Stimulated activated CD4-positive, alpha-beta T cell treated with anti-CD3 and anti-CD28 coated beads, Interleukin-15, amount 100 ng/mL, for 1 hour (primary cell): ENCODE measurements at places on chromosomes 5 and 9.

DNA sequence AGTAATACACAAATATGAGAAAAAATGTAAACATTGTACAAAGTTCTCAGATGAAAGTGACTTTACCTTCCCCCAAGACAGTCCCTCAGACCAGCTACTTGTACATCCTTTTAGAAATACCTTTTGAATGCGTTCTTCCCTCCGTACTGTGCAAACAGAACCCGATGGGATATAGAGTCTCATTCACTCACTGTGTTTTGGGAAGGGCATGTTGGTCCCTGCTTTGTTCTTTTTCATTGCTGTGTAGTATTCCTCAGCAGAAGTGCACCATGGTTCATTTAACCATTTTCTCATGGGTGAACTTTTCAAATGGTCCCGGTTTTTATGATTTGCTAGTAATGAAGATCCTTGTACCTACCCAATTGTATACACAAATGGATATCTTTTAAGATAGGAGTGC, 94.4 kb downstream of the ANKRD33B start:
- no peak for DNase-seq

DNA sequence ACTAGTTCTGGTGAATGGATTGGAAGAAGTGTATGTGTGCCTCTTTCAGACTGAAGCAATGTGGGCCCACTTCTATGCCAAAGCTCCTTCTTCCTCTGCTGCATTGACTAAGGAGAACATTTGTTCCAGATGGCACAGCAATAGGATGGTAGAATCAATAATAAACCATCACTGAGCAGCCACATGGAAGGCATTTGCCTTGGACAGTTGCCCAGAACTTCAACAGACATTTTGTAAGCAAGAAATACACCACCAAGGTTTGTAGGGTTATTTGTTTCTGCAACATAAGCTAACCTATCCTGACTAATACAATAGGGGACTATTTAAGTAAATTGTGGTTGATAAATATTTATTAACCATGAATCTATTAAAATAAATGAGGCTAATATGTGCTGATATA, 37.7 kb upstream of the CSNK1G3 start:
- no peak for DNase-seq

DNA sequence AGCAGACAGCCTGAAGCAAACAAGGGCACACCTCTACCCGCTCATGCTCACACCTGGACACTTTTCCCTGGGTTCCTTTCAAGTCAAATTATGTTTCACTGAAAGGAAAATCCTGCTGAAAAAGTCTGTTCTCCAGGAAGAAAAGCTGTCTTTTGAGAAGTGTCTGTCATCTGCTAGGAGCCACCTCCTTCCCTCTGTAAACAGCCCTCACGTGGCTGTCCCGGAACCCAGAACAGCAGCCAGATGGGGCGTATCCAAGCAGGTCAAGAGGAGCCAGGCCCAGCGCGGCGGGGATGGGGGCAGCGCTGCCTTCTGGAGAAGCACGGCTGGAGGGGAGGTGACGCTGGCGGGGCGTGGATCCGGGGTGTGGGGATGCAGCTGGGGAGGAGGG, at the start of gene PNPLA7:
PNPLA7 (minus strand) TSS at position 172 of the 391 bp plus-strand sequence. CDS start 205 bp downstream, outside the sequence.
- DNase-seq = peak; percentile 16

- DNase-seq = no peak
Measured at GRCh38 chr5:175146733-175147132, 297.2 kb downstream of the DRD1 start.

GRCh38 chr5:56327809-56328208, 94.7 kb upstream of the ANKRD55 start:
- peak; percentile 49 for DNase-seq

DNA sequence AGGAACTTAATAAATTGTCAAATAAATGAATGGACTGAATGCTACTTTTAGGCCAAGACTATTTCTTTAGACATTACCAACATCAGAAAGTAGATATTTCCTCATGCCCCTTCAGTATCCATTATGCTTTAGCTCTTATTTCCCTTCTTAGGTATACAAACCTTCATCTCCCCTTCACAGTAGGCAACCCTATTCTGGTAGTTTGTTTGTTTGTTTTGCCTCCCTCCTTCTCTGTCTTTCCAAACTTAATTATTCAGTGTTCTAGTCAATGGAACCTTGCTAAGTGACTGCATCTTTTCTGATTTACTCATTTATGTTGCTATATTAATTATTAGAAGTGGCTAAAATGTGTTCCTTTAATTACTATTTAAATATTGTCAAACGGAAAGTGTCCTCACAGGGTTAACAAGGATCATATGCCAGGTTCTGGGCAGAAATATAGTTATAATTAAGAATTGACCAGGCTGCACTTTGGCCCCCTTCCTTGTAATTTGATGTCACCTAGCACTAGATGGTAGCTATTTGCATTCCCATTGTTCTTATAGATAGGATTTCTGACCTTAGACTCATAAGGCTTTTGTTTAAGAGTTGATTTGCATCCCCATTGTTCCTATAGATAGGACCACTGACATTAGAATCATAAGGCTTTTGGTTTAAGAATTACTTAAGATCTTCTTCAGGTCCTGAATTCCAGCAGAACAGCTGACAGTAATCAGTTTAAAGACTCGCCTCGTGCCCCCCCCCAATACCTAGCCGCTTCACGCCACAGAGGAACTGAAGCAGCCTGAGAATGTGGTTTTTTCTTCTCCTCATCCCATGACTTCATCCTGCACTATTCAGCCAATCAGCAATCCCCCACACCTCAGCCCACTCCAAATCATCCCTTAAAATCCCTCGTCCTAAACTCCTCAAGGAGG, 84.4 kb upstream of the NUDT12 start:
- no peak for DNase-seq

GRCh38 chr5:124745928-124746915, at the start of gene ZNF608:
ZNF608 (minus strand) TSS chr5:124746639; CDS start chr5:124744989, 1,650 bp downstream.
- no peak for DNase-seq

GRCh38 chr5:113125371-113125770, 148.8 kb downstream of the DCP2 start:
- DNase-seq = no peak

DNA sequence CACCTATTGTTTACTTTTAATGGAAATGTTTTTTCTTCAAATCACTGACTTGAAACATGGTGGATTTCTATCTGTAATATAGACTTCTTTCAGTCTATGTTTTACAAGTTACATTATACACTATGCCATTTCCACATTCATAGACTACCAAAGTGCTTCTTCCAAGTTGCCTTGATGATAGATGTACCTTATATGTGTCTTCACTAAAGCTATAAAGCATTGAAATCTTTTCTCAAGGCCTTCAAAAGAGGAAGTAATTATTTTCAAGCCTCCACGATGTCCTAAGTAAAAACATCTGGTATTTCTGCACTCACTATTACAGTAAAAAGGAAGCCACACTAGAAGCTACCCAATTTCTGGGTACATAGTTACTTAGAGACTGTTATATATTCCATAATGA, 113.3 kb downstream of the FGF10 start:
- no peak for DNase-seq

- no peak for DNase-seq
Measured at GRCh38 chr9:87528969-87529368, 31.3 kb downstream of the DAPK1 start.

GRCh38 chr5:137273511-137273910, 225.6 kb downstream of the SPOCK1 start:
- no peak for DNase-seq

DNA sequence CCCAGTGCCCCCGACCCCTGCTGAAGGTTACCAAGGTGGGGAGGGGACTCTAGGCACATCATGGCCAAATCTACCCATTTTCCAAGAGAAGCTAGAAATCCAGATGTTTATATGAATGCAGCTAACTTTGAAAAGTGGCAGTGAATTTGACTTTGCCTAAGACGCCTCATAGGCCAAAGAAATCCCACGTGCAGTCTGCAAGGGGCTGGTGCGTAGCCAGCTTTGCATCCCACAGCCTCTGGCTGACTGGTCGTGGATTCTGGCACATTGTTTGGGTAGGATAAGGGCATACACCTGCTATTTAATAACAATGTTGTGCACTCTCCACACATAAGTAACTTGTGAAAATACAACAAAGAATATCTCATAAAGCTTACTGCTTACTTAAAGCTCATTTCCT, 3.5 kb upstream of the GADD45G start:
- no peak for DNase-seq

- no peak for DNase-seq
Measured at GRCh38 chr5:55855509-55855908, 4.4 kb downstream of the IL31RA start.

GRCh38 chr5:21806943-21807342, 1046.2 kb downstream of the CDH12 start:
- DNase-seq = no peak

DNA sequence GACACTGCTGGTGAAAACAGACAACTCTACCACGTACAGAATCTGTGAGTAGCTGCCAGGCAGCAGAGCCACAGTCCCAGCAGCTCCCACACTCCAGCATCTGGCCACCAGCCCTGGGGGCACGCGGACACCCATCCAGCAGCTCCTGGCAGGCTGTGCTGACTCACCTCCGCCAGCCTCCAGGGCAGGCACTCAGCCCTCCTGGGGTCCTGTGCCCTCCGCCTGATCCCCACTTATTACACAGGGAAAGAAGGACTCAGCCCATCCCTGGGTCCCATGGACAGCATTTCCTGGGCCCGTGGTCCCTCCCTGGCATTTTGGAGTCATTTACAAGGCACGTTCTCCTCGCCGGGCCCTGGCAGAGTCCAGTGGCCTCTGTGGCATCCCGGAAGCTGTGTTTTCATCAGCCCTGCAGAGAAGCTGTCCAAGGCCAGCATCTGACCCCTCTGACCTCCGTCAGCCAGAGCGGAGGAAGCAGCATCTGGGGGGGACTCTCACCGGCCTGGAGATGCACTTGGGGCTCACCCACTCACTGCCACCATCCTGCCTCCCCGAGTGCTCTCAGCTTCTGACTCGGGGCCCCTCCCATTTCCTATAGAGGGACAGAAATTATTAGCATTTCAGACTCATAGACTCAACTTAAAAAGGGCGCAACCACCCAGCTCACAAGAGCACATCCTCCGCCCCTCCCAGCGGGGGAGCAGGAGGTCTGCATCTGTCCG, 21.6 kb downstream of the PAEP start:
- DNase-seq = no peak

GRCh38 chr5:65327582-65327981, 154.1 kb downstream of the ADAMTS6 start:
- DNase-seq = no peak

DNA sequence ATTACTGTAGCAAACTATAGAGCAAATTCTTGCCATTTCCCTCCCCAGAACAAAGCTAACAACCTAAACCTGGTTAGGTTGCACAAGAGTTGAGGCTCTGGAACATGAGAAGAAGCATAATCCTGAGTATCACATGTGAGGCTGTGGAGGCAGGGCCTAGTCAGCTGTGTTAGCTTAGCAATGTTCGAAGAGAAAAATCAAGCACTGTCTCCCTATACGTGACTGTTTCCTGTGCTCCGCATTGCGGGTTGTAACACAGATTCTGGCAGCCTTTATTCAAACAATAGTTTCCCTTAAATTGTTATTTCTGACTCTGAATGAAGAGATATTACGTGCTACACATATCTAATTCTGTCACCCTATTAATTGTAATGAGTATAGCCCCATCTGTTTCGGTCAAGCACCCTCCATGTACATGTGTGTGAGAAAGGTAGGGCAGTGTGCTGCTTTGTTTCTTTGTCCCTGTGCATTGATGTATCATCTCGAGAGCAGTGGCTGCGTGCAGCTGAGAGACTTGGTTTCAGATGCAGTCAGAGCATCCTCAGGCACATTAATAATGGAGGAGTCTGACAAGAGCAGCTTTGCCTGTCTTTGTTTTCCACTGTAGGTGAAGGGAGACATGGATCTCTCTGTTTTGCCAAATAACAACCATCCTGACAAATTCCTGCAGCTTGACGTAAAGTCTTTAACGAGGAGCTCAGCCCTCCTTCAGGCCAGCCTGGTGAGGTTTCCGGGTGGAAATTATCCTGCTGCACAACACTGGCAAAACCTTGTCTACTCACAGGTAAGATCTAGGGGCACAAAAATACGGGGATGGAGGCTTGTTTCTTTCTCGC, at the start of gene MINAR2:
MINAR2 (plus strand) TSS at position 523 of the 836 bp plus-strand sequence; CDS start at position 620, 97 bp downstream.
- DNase-seq = no peak

DNA sequence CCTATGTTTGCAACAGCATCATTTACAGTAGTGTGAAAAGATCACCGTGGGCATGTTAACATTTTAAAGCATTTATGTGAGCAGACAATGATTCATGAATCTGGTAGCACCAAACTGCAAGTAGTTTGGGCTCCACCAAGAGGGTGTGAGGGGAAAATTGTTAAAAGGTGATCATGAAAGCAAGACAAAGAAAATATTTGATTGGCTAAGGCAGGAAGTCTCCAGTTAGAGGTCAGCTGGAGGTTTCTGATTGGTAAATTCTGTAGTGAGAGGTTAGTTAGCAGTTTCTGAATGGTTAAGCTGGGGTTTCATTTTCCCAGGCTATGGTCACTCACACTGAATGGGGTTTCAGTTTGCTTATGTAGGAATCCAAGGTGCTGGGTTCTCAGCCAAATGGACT, 13.5 kb upstream of the DRD1 start:
- no peak for DNase-seq

DNA sequence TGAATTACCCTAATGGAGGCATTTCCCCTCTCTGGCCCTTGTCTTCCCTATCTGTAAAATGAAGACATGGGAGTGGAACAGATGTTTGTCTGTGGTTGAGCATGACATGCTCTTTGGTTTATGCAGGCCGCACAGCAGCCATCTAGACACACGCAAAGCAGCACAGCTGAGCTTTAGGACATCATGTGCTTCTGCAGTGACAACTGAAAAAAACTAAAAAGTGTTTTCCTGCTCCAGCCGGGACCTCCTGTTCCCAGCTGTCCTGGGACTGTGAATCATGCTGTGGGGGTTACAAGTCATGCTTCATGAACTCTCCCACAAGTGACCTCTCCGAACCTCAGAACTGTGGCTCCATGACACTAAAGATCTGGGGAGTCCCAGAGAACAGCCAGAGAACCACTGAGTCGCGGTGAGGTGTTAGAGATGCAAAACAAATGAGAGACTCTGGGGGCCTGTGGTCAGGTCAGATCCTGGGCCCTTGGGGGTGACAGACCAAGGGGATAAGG, 1.7 kb downstream of the SMIM3 start:
- no peak for DNase-seq

- no peak for DNase-seq
Measured at GRCh38 chr9:20684875-20685696, 1.0 kb downstream of the FOCAD start.

DNA sequence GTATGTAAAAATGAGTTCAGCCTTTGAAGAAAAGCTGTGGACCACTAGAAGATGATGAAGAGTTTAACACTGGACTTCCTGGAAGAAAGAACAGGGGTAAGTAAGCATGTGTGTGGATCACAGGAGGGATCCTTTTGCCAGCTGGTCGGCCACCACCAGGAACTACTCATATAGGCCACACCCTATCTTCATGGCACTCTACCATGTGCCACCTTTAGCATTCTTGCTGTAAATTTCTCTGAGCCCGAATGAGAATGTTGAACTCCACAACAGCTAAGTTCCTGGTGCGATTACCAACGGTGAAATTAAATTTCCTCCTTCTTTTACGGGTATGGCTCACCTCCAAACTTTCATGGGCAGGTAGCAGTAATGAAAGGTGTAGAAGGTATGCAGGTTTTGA, 102.3 kb downstream of the ATP10B start:
- no peak for DNase-seq

DNA sequence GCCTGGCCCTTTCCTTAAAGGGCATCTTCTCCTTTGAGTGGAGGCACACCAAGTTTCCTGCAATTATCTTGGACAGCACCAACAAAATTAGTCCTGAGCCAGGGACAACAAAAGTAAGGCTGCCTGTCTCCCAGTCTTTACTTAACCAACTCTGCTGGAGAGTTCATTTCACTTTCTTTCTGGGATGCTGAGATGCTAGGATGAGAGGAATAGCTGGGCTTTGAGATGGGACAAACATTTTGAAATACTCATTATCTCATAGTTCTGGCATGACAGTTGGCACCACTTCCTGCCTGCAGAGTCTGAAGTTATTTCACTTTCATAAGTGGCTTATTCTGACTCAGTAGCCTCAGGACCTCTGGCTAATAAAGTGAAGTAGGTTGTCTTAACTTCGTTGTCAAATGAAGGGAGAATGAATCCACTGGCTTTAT, 157.0 kb downstream of the C9orf152 start:
- no peak for DNase-seq
